Activated T-cell treated with anti-CD3 and anti-CD28 coated beads, Interleukin-2, amount 50 U/mL, for 72 hours (primary cell): ENCODE measurements at places on chromosomes 12 and 14. TPM values are rescaled to one million over a fixed set of nuclear protein-coding genes. Genes with fewer than 3 reads are reported as not detected.

DNA sequence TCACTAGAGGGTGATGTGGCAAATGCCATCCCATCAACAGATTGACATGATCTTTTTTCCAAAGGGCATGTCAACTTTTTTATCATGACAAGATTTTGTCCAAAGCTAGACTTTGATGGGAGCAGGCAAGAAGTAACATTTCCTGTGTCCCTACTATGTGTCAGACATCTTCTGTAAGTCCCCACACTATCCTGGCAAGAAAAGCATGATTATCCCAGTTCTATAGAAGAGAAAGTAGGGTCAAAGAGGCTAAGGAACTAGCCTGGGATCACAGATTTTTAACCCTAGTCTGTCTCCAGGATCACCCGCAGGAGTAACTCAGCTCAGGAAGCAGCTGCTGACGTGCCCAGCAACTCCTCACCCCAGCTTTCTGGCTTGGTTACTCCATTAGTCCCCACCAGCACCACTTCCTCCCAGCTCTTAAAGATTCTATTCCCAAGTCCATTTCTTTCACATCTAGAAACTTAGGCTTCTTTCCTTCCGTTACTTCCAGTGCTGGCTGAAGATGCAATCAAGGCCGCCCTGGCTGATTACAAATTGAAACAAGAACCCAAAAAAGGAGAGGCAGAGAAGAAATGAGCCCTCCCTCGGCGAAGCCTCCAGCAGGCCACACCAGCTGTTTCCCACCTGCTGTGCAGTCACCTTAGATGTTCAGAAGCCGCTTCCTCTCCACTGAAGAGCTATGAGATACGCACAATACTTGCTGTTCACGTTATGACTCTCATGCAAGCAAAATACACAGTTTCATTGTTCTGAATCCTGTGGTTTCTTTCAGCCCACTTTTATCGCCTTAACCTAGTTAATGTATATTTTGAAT, 6.2 kb downstream of the ISCU start:
- peak overlapping the region; percentile 83 for H3K27ac ChIP-seq
- peaks cover 89% of the 10 kb centered on the region for H3K4me1 ChIP-seq
- peak overlapping the region; percentile 88 for H3K4me3 ChIP-seq
- no peaks in the 10 kb centered on the region for H3K27me3 ChIP-seq

- peaks cover 19% of the 10 kb centered on the region for H3K27me3 ChIP-seq
- no peak for DNase-seq
- H3K4me1 ChIP-seq, result no peaks in the 10 kb centered on the region
- H3K36me3 ChIP-seq, result no peaks in the 10 kb centered on the region
- no peak overlapping the region for H3K4me3 ChIP-seq
These were observed 38.2 kb upstream of the TSPAN9 start for GRCh38 chr12:3038926-3039510.

GRCh38 chr14:101134161-101134631, 230.7 kb upstream of the RTL1 start:
- H3K27ac ChIP-seq, result no peak overlapping the region
- H3K27me3 ChIP-seq, result peaks cover 24% of the 10 kb centered on the region
- H3K4me3 ChIP-seq, result no peak overlapping the region
- peaks cover 8% of the 10 kb centered on the region for H3K4me1 ChIP-seq

GRCh38 chr12:13383379-13383778, 186.9 kb downstream of the EMP1 start:
- H3K4me1 ChIP-seq, result no peaks in the 10 kb centered on the region
- H3K27me3 ChIP-seq, result peaks cover 25% of the 10 kb centered on the region
- H3K4me3 ChIP-seq, result no peak overlapping the region
- DNase-seq, result no peak

The PTPRB gene
- not detected for total RNA-seq

The MYH6 gene
- total RNA-seq, result 0.65 TPM

The LUM gene
- not detected for total RNA-seq
